ENCODE measurements at places on chromosomes 13 and 19.
A peak's percentile ranks its signal among the peaks of the same experiment; 100 is the strongest.

DNA sequence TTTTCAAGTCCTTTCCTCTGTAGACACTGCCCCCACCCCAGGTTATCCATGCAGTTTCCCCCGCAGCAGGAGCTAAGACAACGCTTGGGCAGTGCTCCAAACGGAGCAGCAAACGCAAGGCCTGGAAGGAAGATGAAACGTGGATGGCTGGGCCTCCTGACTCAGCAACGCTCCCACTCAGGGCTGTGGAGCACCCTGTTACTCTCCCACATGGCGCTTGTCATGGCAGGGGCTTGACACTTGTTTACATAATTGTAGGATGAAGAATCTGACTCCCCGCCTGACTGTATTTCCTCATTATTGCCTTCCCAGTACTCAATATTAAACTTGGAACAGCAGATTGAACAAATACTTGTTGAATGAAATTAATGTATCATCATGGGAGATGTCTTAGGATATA lies 799 bp upstream of the C1QTNF9B start:
- DNase-seq = no peak

- DNase-seq = no peak
Observed at GRCh38 chr13:99481366-99481765, 19.9 kb upstream of the TM9SF2 start.

DNA sequence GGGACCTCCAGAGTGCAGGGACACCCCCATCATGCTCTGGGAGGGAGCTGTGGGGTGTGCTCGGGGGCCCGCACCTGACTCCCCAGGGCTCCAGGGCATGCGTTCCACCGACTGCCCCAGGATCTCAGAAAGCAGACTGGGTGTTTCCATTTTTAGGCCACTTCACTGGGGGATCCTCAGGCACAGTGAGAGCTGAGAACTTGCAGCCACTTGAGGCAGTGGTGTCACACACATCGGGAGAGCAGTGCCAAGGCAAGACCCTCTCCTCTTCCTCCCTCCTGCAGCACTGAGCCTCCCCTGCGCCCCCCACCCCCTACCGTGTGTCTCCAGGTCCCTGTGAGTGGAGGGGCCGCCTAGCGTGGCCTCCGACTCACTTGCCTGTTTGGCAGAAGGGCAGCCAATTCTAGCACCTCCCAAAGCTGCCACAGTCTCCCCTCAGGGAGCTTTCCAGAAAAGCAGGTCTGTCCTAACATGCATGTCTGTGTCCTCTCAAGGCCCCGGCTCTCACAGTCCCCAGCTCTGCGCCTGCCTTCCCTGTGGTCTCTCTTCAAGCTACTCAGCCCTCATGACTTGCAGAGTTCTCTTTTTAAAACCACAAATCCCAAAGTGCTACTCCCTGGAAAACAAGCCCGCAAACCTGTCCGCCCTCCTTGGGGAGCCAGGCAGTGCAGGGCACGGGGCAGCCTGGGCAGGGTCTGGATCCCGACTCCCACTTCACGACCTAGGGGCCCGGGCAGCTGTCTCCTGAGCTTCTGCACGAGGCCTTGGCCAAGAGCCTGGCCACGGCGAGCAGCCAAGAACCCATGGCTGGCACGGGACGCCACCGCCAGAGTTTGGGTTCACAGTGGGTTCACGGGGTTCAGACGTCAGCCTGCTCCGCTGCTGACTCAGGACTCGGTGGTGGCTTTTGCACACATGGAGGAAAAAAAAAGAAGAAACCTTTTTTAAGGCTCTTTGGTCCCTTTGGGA lies 94.1 kb downstream of the STK24 start:
- no peak for DNase-seq

DNA sequence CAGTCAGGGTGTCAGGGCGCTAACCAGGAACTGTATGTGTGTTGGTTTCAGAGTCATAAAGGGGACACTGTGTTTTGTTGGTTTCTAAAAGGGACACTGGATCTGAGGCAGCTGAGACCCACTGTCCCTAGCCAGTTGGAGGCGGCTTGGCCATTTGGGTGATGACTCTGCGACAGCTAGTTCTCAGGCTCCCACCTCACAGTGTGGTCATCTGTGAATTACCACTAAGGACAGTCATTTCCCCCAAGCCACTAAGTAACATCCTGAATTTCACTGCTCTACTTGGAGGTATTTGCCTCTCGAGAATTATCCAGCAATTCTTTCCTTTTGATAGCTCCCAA lies 51.5 kb downstream of the EPS15L1 start:
- no peak for DNase-seq

DNA sequence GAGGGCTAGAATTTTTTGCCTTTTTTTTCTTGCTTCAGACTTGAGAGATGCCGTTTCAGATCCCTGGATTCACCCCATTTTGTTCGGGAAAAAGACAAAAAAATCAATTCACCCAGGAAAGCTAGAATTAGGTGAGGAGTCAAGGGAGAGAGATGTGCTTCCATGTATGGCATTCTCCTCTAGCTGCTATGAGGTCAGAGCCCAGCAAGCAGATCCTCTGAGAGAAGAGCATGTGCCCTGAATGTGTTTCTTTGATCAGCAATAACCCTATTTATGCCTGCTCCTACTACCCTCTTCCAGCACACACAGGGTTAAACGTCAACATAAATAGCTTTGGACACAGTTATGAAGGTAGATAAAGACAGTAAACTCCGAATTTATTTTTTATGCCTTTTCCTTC lies 53.6 kb downstream of the NDFIP2 start:
- DNase-seq = no peak

- no peak for DNase-seq
Observed at GRCh38 chr13:39531646-39532045, 71.3 kb downstream of the LHFPL6 start.

DNA sequence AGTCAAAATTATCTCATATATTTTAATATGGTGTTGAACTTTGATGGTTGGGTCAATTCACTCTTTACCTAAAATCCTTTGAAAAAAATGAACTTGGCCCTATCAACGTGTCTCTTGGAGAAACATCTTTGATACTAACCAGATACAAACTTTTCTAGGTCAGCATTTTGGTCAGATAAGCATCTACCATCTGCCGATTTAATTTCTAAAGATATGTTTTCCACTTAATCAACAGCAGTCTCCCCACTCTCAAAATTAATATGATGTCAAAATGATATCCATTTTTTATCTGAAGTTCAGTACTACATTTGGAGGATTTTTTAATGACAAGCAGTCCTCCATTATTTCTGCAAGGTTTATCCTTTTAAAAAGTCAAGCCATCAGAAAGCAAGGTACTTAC lies 288.8 kb downstream of the DIAPH3 start:
- DNase-seq = no peak

- no peak for DNase-seq
Observed at GRCh38 chr13:40207001-40207478, 459.4 kb downstream of the FOXO1 start.

- DNase-seq = no peak
Observed at GRCh38 chr19:28960586-28960985, 252.4 kb downstream of the UQCRFS1 start.

GRCh38 chr19:38070573-38070972 lies 153.4 kb downstream of the DPF1 start:
- DNase-seq = peak; percentile 27

GRCh38 chr13:61508936-61509335 lies 93.3 kb upstream of the PCDH20 start:
- no peak for DNase-seq

GRCh38 chr13:93079294-93079693 lies 147.3 kb upstream of the GPC6 start:
- DNase-seq = no peak

DNA sequence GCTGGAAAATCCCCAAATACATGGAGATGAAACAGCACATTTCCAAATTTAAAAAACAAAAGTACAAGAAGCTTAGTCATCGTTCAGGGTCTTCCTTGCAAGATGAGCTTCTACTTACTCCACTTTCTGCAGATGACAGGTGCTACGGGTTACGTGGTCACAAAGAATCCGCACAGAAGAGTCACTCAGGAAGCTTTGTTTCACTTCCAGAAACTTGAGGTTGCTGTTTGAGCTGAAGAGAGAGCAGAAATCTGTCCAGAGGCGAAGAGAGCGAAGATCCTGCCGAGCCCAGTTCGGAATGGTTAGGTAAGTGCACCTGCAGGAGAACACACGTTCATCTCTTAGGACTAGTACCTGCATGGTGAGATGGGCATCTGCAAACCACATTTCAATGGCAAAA lies 9.4 kb downstream of the NLRP7 start:
- no peak for DNase-seq

GRCh38 chr13:20043207-20043925 lies 84.8 kb downstream of the ZMYM2 start:
- DNase-seq = no peak

GRCh38 chr13:110561344-110562035 lies at the start of gene RAB20:
Gene RAB20, minus strand, starts transcription at chr13:110561722. Its CDS starts 203 bp downstream, at chr13:110561519.
- peak; percentile 76 for DNase-seq

DNA sequence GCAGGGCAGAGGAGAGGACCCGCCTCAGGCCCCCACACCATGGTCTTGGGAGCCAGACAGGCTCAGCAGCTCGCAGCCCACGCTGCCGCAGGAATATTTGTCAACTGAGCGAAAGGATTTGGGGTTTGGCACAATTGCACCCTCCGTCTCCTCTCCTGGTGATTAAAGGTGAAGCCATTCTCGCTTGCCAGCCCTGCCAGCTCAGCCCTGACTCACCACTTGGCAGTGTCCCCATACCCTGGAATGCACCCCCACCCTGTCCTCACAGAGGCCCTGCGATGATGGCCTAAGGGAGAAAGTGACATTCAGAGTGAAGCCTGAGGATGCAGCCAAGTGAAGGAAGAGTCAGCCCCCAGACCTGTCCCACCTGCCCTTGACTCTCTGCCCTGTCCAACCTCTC lies 18.8 kb downstream of the CYTH2 start:
- peak; percentile 80 for DNase-seq

DNA sequence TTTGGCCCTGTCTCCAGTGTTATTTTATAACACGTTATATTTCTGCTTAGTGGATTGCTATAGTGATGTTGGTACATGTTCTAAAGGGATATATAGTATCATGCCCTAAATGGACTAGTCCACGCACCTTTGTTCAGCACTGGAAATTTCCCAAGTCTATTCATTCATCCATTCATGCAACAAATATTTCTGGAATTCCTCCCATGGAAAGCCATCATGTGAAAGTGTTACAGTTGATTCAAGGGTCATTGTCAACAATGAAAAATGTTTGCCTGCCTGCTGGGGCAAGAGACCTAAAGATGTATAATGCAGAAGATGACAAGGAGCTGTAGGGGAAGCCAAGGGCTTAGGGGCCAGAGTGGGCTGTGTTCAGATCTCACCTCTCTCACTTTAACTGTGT lies 10.8 kb upstream of the HSPH1 start:
- peak; percentile 35 for DNase-seq

DNA sequence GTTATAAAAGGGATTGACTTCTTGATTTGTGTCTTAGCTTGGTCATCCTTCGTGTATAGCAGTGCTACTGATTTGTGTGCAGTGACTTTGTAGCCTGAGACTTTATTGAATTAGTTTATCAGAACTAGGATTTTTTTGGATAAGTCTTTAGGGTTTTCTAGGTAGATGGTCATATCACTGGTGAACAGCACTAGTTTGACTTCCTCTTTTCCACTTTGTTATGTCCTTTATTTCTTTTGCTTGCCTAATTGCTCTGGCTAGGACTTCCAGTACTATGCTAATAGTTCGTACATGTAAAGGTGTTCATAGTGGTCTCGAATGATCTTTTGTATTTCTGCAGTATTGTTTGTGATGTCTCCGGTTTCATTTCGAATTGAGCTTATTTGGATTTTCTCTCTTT lies 145.4 kb downstream of the DNAJC3 start:
- DNase-seq = no peak

GRCh38 chr19:1268226-1269064 lies 687 bp upstream of the CIRBP start:
- no peak for DNase-seq

- DNase-seq = no peak
Observed at GRCh38 chr19:39915101-39915847, 19.2 kb downstream of the FCGBP start.

- no peak for DNase-seq
Observed at GRCh38 chr13:31965361-31966066, 66.1 kb upstream of the FRY start.

- DNase-seq = no peak
Observed at GRCh38 chr13:99205621-99206220, 5.1 kb downstream of the UBAC2 start.

- DNase-seq = no peak
Observed at GRCh38 chr13:89324582-89324981, 1653.4 kb downstream of the SLITRK5 start.

- DNase-seq = no peak
Observed at GRCh38 chr13:95154413-95154886, 146.8 kb downstream of the ABCC4 start.

- no peak for DNase-seq
Observed at GRCh38 chr19:624433-625109, 8.8 kb downstream of the POLRMT start.

- no peak for DNase-seq
Observed at GRCh38 chr19:33443638-33444561, 70.4 kb downstream of the CEBPG start.

DNA sequence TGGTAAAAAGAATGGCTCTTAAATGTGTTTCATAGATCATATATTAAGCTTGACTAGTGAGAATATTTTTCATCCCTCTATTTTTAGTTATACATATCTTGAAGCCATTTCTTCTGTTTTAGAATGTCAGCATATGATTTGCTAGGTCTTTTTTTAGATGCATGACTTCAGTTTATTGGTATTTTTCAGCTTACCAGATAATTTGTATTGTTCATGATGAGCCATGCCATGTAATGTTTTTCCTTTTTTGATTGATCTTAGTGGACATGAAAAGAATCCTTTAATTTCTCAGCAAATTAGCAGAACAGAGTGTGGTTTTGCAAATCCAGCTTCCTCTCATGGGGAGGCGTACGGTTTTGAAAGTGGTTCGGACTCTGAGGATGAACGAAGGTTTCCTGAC lies 168.5 kb downstream of the LMO7 start:
- DNase-seq = no peak

DNA sequence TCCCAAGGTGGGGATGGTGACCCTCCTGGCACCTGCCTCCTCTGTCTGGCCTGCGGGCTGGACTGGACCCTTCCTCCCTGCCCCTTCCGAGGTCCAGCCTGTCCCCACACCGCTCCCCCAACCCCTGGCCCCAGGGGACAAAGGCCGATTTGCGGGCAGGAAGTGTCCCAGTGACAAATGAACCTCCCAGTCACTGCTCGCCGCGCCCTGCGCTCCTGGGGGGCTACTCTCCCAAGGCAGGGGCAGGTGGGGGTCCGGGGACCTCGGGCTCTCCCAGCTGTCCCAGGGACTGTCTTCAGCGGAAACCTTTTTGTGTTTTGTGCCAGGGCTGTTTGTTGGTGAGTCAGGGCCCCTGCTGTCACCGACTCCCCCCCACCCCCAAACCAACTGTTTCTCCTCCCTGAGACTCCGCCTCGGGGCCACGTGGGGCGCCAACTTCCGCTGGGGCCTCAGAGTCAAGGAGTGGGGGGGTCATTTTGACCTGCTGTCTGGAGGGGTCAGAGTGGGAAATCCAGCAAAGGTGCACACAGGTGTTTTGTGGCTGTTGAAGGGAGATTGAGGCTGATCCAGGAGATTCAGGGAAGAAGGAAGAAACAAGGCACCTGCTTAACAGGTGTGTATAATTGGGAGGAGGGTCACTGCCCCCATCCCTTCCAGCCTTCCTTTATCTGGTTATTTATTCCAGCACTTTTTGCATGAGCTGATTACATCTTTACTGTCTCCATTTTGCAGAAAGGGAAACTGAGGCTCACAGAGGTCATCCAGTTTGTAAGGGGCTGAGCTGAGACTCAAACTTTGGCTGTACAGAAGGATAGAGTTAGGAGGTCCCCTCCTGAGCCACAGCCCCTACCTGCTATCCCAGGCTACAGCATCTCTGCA lies 831 bp downstream of the PGPEP1 start:
- no peak for DNase-seq

- no peak for DNase-seq
Observed at GRCh38 chr19:13764101-13764807, at the start of gene MRI1. Gene MRI1, plus strand, starts transcription at chr19:13764522. Its CDS starts 67 bp downstream, at chr19:13764589.

- no peak for DNase-seq
Observed at GRCh38 chr13:97317933-97318332, 95.8 kb downstream of the MBNL2 start.
